ENCODE measurements at places on chromosomes 2 and 18.

DNA sequence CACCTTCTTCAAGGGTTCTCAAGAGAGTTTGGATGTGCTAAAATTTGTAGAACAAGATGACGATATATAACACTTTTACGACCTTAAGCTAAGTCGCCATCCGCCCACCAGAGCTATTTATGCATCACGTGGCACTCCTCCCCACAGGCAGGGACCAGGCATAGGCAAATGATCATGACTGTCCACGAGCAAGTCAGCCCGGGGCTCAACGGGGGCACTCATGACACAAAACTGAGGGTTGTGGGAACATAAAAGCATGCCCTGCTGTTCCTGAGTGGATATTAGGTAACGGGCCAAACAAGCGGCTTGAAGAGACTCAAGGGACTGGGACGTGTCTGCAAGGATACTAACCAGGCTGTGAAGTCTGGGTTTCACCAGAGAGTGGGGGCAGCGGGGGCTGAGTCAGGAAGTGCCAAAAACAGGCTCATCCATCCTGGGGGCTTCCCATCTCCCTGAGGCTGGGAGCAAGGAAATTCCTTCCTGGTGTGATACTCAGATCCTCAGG is 58.1 kb downstream of the FAM178B start:
- no peak for DNase-seq

GRCh38 chr2:121159291-121160071 is 125.5 kb downstream of the TFCP2L1 start:
- no peak for DNase-seq

- DNase-seq, result no peak
Observed at GRCh38 chr2:34096562-34097171, 497.6 kb upstream of the FAM98A start.

DNA sequence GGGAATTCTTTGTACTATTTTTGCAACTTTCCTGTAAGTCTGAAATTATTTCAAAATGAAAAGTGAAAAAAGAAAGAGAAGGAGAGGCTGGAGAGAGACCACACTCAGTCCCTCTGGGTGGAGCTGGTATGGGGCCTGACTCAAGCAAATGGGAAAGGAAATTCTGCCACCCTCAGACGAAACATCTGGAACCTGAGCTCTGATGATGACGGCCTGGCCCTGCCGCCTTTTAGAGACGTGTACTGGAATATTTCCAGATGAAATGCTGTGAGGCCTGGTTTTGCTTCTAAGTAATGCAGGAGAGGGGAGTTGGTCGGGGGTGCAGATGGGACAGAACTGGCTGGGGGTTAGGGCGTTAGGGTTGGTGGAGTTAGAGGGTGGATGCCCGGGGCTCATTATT is 57.4 kb upstream of the GLI2 start:
- no peak for DNase-seq

DNA sequence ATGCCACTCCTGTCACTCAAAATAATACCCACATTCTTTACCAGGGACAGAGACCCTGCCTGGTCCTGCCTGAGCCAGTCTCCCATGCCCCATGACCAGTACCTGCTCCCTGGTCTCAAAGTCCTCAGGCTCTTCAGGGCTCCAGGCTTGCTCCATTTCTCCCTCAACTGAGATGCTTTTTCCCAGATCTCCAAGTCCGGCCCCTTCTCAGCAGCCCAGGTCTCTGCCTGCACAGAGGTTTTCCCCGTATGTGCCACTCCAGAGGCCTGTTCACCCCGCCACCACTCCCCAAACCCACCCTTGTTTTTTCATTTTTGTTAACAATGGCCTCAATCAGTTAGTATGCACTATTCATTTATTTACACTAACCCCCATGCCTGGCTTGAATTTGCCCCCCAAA is 499.5 kb upstream of the MYT1L start:
- DNase-seq, result no peak

GRCh38 chr2:109516445-109517117 is 97.2 kb downstream of the SEPTIN10 start:
- DNase-seq, result no peak

DNA sequence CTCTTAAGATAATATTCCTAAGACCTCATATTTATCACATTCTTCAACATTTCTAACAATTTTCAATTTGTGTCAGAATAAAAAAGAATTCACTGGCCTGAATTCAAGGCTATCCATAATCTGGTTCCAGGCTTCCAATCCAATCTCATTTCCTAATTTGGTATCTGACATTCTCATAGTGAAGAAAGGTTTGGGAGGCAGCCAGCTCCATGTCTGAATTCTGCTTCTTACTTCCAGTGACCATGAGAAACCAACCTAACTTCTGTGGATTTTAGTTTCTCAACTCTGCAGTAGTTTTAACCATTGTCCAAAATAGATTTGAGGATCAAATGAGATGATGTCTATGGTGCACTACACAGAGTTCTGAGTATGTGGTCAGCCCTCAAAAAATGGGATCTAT is 439.1 kb upstream of the GCFC2 start:
- no peak for DNase-seq

- DNase-seq, result no peak
Observed at GRCh38 chr18:80154293-80154692, 45.2 kb downstream of the ADNP2 start.

GRCh38 chr2:236400594-236401360 is 136.6 kb upstream of the ASB18 start:
- DNase-seq, result no peak

GRCh38 chr2:401019-401679 is 113.3 kb upstream of the ALKAL2 start:
- DNase-seq, result no peak

DNA sequence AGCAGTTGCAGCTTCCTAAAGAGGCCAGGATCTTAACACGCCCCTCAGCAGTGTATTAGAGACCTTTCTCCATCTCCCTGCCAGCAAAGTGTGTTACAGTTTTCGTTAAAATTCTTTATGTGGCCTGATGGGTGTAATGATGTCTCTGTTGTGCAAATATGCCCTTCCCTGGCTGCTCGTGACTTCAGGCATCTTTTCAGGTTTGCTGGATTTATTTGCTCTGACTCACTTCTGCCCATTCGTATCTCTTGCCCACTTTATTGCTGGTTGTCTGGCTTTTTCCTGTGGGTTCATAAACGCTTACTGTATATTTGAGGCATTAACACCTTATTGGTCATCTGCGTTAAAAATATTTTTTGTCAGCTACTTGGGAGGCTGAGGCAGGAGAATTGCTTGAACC is 134.5 kb downstream of the ASB1 start:
- DNase-seq, result no peak

DNA sequence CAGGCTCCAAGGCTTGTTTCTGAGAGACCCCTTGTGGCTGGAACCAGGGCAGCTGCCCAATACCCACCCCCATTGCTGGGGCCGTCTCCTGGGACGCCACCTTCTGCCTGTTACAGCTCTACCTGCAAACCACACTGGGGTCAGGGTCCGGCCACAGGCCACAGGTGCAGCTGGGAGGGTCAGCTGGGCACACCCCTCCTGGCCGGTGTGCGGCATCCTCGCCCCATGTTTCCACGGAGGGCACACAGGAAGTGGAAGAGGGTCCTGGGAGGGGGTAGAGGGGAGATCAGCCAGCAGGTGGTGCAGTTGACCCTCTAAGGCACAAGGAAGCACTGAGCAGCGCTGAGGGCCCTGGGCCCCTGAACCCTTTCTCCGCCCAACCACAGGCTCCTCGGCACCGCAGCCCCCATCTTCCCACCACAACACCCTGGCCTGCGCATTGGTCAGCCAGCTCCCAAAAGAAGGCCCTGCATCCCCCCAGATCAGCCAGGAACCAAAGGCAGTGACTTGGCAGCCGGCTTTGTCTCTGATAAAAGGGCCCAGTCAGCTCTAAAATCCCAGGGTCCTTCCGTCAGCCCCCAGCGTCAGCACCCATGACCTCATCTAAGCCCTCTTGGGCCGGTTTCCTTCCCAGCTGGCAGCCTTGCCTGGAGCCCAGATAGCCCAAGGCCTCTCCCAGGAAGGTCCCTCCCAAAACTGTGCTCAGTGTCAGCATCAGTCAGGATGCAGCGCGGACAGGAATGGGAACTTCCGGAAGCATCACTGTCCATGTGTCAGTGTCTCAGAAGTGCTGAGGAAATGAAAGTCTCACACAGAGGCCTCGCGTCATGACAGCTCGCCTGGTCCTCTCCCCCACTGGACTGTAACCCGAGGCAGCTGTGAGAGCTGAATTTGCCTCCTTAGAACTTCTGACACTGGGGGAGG is 1.7 kb downstream of the ERFE start:
- no peak for DNase-seq

- DNase-seq, result no peak
Observed at GRCh38 chr2:31903109-31903780, 107.6 kb downstream of the MEMO1 start.

GRCh38 chr2:189370719-189371118 is 70.6 kb upstream of the WDR75 start:
- no peak for DNase-seq

DNA sequence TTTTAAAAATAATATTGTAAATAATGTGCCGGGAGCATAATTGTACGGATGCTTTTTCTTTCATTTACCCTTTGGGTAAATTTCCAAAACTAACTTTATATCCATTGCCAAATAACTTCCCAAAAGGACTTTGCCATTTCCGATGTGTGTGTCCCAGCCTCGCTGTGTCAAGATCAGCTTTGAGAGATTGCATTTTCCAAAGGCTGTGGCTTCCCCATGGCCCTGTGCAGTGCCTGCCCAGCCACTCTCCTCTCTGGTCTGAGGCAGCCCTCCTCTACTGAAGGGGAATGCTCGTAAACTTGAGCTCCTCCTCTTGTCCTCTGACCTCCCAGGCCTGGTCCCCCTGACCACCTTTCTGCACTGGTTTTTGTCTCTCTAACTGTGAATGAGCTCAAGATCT is 78.5 kb downstream of the MRPS9 start:
- DNase-seq, result no peak

- DNase-seq, result no peak
Observed at GRCh38 chr2:360124-360523, 72.2 kb upstream of the ALKAL2 start.

- no peak for DNase-seq
Observed at GRCh38 chr18:31371989-31372388, 4.6 kb upstream of the DSG4 start.

- no peak for DNase-seq
Observed at GRCh38 chr2:197454923-197455322, 1.6 kb downstream of the COQ10B start.

DNA sequence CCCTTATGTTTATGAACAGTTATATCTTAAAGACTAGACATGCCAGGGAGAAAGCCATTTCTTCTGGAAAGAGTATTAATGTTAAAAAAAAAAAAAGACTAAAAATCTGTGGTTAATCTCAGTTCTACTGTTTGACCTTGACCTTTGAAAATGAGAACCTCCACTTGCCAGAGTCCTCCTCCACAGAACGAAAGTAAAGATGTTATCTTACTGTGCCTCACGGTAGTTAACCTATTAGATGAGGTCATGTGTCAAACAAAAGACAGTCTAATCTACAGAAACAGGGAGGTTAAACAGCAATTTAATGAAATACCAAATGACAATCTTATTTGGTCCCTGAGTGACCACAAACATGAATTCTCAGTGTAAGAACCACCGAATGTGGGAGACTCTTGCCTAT is 51.2 kb downstream of the SLC14A2 start:
- DNase-seq, result no peak

- no peak for DNase-seq
Observed at GRCh38 chr18:35938562-35938961, 33.9 kb upstream of the RMP24 start.

- DNase-seq, result no peak
Observed at GRCh38 chr2:230700447-230700846, 12.2 kb upstream of the CAB39 start.

DNA sequence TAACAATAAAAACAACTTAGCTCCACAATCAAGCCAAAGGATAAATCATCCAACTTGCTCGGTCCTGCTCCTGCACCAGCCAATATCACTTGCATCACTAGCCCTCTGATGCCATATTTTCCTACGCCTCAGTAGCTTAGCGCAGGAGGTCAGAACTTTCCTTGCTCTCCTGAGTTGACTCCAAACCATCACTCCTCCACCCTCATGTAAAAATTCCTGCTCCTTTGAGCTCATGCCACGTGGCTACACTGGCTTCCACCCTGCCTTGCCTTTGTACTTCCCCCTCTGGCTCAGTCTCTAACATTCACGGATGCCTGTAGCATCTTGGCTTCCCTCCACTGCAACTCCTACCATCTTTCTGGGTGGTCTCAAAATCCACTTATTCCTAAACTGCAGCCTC is 25.2 kb downstream of the AAK1 start:
- no peak for DNase-seq

DNA sequence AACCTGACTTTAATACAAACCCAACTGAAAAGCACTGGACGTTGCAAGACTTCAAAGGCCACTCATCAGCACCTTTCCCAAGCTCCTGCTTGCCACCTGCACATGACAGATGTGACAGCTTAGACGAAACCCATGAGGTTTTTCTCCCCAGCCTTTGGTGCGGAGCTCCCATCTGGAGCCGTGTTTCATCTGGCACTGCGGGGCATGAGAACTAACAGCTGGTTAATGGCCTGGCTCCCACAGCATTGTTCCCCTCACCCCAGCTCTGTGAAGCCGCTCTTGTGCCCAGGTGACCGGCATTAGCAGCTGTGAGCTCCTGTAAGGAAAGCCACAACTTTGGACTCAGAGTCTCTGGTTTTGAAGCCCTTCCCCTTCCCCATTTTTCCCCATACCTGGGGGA is 50.9 kb downstream of the GALR1 start:
- DNase-seq, result no peak

DNA sequence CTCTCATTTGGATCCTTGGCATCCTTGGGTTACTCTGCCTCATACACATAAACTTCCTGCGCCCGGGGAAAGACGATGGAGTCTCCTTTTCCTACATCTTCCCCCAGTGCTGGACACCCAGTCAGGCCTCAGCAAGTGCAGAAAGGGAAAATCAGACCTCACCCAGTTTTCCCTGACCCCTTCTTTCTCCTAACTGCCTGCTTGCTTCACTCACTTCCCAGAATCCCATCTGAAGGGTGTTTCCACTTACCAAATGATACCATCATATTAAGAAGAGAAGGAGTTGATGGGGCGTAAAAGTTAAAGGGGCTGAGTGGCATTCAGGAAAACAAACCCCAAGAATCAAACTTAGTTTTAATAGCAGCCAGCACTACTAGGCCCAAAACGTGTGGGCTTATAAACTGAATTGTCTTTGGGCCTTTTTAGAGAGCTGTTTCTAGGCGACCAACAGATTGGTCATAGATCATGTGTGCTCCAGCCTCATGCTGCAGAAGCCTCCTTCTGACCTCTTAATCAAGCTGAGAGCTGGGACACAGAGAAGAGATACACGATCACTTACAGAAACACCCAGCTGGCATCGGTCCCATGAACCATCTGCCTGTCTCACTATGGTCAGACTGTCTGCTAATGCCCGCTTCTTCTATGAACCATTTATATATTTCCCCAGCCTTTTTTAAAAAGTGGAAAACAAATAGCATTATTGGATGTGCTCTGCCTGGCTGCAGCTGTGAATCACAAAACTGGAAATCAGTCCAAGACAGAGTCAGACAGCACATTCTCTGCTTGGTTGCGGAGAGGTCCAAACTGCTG is 165.7 kb upstream of the SLC14A2 start:
- DNase-seq, result no peak

GRCh38 chr2:102451968-102452367 is 21.1 kb upstream of the SLC9A4 start:
- no peak for DNase-seq

DNA sequence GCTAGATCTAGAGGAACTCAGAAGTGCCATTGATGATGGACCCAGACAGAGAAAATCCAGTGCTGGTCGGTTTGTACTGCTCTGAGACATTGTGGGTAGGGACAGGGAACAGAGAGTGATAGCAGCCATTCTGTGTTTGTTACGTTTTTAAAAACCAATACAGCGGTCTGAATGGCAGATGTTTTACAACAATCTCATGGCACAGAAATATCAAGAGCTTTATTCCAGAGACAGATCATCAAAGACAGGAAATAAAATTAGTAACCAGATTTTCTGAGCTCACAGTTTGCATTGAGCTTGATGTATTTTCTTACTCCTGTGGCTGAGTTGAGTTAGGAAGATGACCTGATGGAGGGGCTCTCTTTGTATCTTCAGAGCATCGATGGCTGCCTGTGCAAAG is 114.9 kb upstream of the BCL2L11 start:
- no peak for DNase-seq

All from activated naive CD4-positive, alpha-beta T cell (primary cell).